Stomach (tissue), 19 donors: ENCODE measurements at places on chromosomes 1 and 21. TPM values are rescaled to one million over a fixed set of nuclear protein-coding genes. Genes with fewer than 3 reads are reported as not detected.

ADAM30 gene
- not detected for total RNA-seq

DNA sequence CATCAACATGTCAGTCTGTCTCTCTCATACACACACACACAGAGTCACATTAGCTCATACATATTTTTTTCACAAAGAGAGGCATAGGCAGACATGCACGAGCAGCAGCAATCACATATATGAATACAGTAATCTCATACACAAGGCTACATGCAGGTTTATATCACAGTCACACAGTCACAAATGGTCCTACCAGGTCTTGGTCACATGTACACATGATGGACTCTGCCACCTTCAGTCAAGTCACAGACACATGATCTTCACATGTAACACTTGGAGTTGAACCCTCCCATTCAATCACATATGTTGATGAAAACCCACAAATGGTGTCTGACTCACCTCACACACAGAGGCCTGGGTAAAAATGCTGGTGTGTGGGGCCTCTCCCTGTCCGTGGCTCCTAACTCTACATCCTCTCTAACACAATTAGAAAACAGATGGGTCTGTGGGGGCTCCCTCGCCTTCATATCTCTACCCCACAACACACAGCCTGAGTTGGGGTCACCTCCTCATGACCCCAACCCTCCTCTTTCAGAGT is 27.9 kb downstream of the RIMS3 start:
- H3K4me3 ChIP-seq = no peak overlapping the region
- no peaks in the 10 kb centered on the region for H3K27me3 ChIP-seq
- no peak for DNase-seq
- no peaks in the 10 kb centered on the region for H3K36me3 ChIP-seq
- peaks cover 18% of the 10 kb centered on the region for H3K4me1 ChIP-seq

DNA sequence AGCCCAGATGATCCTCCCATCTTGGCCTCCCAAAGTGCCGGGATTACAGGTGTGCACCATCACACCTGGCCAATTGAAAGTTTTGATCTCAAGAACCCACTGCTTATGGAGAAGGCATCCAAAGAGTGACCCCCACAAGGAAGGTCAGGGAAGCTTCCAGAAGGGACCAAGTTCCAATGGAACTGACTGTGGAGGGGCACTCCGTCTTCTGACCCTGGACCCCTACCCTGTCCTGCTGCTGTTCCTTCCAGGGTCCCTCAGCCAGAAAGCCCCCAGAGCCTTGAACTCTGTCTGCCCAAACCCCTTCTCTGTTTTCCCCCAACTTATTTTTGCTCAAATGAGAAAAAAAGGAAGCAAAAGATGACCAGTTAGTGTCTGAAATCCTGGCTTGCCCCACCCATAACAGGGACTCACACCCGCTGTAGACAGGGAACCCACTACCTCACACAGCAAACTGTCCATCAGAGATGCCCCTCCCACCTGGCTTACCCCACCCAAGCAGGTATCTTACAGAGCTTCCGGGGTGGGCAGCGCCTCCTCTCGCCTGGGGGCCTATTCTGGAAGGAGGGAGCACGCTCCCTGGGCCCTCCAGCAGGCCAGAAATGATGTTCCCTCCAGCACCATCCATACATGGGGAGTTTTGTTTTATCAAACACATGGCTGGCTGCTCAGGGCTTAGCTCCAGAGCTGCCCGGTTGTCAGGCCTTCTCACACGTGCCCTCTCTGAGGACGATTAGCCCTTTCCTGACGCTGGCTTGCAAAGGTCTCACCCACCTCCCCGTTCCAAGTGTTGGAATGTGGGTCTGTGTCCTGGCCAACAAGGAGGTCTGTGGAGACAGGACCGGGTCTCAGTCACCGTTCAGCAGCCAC is 3.1 kb upstream of the WNT3A start:
- no peaks in the 10 kb centered on the region for H3K36me3 ChIP-seq
- H3K4me3 ChIP-seq = no peak overlapping the region
- peaks cover 94% of the 10 kb centered on the region for H3K27me3 ChIP-seq
- peaks cover 4% of the 10 kb centered on the region for H3K4me1 ChIP-seq
- peak; percentile 22 for DNase-seq
- H3K27ac ChIP-seq = no peak overlapping the region

ASB17 gene
- not detected for total RNA-seq

DNA sequence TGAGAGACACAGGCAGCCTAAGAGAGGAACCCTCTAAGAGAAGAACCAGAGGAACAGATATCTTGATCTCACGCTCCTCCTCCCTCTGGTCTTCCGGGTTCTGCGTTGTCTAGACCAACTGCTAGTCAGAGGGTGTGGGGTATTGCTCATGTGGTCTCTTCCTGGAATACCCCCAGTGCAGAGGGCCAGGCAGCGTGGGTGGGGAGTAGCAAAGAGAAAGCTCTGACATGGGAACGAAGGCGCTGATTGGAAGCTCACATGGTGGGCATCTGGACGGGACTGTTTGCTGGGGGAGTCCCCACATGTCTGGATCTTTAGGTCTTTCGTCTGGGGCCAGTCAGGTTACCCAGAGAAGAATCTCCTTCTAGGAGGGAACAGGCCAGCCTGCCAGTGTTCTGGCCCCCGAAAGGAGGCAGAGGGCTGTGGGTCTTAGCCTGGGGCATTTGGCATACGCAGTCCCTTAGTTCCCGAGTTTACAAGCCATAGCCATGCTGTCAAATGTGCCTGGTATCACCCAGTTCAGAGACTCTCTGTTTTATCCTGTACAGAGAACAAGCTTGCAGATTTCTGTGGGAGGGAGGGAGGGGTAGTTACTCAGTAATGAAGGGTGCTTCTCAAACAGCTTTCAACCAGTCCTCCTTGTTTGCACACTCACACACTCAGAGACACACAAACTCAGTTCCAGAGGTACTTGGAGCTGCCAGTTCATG is 18.3 kb upstream of the IL6R start:
- no peaks in the 10 kb centered on the region for H3K27me3 ChIP-seq
- no peak for DNase-seq
- H3K4me3 ChIP-seq = no peak overlapping the region
- H3K4me1 ChIP-seq = peaks cover 16% of the 10 kb centered on the region
- H3K27ac ChIP-seq = no peak overlapping the region

- no peaks in the 10 kb centered on the region for H3K27me3 ChIP-seq
- H3K36me3 ChIP-seq = peaks cover 10% of the 10 kb centered on the region
- H3K4me1 ChIP-seq = peaks cover 60% of the 10 kb centered on the region
- peak overlapping the region; percentile 80 for H3K27ac ChIP-seq
- no peak overlapping the region for H3K4me3 ChIP-seq
Measured at GRCh38 chr1:39129514-39129913, 75.0 kb upstream of the MACF1 start.

- peak overlapping the region; percentile 39 for H3K27ac ChIP-seq
- H3K4me1 ChIP-seq = no peaks in the 10 kb centered on the region
- no peaks in the 10 kb centered on the region for H3K27me3 ChIP-seq
- H3K4me3 ChIP-seq = no peak overlapping the region
Measured at GRCh38 chr1:235011064-235011598, 117.5 kb downstream of the TOMM20 start.

- H3K4me1 ChIP-seq = no peaks in the 10 kb centered on the region
- DNase-seq = no peak
- H3K27ac ChIP-seq = no peak overlapping the region
- no peaks in the 10 kb centered on the region for H3K27me3 ChIP-seq
- H3K36me3 ChIP-seq = no peaks in the 10 kb centered on the region
Measured at GRCh38 chr1:177054542-177054941, 110.0 kb downstream of the ASTN1 start.

RIPPLY3 gene
- total RNA-seq = not detected

DNA sequence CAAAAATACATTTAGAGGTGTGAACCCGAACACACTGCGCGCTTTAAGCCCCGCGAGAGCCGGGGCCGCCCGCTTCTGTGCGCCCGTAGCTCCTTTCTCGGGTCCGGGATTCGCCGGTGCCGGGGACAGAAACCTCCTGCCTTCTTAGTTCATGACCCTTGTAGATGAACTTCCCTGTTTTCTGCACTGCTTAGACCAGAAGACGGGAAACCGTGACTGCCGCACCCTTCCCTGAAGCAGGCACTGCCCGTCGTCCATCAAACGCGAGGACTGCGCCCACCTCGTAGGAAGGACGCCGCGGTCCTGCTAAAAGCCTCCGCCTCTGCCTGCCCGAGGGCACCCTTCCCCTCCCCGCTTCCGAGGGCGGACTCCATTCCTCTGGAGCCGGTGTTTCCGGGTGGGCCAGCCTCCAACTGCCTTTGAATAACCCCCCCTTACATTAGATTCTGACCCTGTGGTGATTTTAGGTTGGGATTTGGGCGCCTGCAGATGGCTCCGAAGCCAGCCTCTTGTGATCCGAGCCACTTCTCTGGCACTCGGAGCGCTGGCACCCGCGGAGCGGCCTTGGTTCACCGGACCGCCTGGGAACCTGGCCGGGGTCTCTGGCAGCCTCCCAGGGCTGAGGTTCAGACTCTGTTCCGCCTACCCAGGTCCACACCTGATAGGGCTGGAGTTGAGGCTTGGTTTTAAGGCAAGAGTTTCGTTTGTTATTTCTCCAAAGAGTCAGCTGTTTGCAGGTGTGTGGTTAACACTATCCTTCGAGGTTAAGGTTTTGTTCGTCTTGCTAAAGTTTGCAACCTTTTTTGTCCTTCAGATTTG is 1.2 kb upstream of the PTTG1IP start:
- peaks cover 37% of the 10 kb centered on the region for H3K4me1 ChIP-seq
- H3K27ac ChIP-seq = peak overlapping the region; percentile 96
- peak overlapping the region; percentile 92 for H3K4me3 ChIP-seq
- no peaks in the 10 kb centered on the region for H3K27me3 ChIP-seq
